ENCODE measurements at places on chromosomes 5 and 9.

DNA sequence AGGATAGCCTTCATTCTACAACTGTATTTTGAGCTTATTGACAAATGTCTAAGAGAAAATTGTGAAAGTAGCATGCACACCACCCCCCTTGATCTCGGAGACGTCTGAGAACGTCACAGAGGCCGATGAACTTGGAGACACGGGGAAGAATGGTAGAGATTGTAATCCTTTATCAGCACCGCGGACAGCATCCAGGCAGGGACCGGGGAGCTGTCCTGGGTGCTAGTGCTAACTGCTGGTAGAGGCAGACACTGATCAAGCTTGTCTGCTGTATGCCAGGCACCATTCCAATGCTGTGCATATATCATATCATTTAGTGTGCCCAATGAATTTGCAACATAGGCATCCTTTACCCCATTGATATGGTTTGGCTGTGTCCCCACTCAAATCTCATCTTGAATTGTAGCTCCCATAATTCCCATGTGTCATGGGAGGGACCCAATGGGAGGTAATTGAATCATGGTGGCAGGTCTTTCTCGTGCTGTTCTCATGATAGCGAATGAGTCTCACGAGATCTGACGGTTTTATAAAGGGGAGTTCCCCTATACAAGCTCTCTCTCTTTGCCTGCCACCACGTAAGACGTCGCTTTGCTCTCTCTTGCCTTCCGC, 98.8 kb downstream of the LHX2 start:
- peak; percentile 83 for ATAC-seq

DNA sequence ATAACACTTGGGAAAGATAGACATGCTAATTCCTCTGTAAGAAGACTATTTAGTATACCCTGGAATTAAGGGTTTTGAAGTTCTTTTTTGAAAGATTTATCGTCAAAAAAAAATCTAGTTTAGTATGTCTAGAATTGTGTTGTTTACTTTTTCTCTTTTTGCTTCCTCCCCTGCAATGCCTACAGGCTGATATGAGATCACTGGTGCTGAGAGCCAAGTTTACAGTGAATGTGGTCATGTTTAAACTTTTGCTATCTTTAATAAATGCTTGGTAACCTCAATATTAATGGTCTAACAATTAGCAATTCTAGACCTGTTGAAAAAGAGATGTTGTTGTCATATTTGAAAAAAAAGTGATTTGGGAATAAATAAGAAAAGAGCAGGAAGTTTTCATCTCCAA, 86.1 kb downstream of the CWC27 start:
- no peak for ATAC-seq

- ATAC-seq: no peak
Observed at GRCh38 chr5:68149189-68149588, 66.4 kb upstream of the PIK3R1 start.

DNA sequence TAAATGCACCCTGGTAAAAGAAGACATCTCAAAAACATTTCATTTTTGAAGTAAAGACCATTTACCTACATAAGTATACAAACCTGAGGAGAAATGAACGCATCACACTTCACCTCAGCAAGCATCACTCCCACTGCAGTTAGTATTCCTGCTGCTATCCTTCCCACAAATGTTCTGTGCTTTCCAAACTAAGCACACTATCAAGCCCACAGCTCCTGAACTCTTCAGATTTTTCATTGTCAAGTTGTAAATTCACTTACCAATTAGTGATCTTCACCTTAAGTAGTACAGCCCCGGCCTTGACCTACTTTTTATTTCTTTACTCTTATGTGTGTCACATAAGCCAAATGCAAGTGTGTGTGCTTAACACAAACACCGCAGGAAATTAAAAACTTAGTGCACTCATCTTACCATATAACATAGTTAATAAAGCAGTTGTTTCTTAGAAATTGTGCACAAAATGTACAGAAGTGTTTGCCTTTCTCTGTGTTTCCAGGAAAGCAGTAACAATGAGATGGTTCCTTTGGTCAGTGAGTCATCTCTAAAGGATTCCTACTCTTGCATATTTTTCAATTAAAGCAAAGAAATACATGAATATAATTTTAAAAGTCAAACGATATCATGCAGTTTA, 169.4 kb downstream of the APBA1 start:
- ATAC-seq: peak; percentile 84

GRCh38 chr9:109401169-109401989, 80.5 kb upstream of the EPB41L4B start:
- peak; percentile 92 for ATAC-seq

- no peak for ATAC-seq
Observed at GRCh38 chr5:57517250-57517649, 34.6 kb upstream of the ACTBL2 start.

- ATAC-seq: no peak
Observed at GRCh38 chr9:37127018-37127417, 6.6 kb downstream of the ZCCHC7 start.

DNA sequence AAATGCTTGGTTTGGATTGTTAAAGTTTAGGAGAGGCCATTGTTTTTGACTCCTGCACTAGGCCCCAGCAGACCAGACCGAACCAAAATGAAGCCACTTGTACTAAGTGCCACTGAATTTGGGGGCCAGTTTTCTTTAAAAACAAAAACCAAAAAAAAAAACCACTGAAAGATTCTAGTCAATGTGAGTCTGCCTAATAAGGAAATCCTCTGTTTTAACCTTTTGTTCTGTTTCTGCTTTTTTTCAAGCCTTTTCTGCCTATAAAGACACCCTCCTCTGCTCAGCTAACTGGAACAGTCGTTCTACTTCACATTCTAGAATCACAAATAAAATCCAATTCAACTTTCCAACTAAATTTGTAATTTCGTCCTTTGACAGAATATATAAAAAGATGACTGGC, 64.9 kb downstream of the SERINC5 start:
- ATAC-seq: no peak

DNA sequence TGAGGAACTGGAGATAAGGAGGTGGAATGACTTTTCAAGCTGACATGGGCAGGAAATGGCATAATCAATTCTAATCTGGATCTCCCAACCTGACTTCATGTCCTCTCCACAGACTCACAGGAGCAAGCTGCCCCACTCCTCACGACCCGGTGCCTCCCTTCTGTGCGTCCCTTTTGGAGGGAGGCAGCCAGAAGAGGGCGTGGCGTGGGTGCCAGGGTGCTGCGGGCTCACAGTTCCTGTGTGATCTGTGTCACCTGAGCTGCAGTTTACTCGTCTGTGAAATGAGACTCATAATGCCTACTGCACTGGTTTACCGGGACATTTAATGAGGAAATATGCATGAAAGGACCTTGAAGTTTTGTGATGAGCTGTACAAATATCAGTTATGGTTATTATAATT, 207.4 kb downstream of the DAB2IP start:
- no peak for ATAC-seq

- ATAC-seq: no peak
Observed at GRCh38 chr9:134687556-134687955, 46.0 kb downstream of the COL5A1 start.

GRCh38 chr5:136055612-136056309, 27.0 kb downstream of the TGFBI start:
- ATAC-seq: no peak

DNA sequence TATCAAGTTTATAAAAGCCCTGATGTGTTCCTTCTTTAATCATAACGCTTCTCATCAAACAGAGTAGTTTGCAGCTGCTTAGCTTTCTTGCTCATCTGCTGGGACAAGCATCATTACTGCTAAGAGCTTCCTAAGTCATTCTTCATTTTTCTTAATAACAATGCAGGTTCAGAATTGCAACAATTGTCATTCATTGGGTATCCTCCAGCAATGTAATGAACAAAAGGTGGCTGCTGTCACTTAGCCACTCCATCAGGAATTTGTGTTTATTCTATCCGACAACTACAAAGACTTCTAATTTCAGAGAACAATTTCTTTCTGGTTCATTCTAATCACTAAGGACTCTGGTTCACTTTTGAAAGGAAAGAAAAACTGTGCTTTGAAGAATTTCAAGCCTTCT, 836.7 kb upstream of the CDH10 start:
- no peak for ATAC-seq

GRCh38 chr9:109652971-109653370, 127.0 kb upstream of the PALM2AKAP2 start:
- ATAC-seq: peak; percentile 95

DNA sequence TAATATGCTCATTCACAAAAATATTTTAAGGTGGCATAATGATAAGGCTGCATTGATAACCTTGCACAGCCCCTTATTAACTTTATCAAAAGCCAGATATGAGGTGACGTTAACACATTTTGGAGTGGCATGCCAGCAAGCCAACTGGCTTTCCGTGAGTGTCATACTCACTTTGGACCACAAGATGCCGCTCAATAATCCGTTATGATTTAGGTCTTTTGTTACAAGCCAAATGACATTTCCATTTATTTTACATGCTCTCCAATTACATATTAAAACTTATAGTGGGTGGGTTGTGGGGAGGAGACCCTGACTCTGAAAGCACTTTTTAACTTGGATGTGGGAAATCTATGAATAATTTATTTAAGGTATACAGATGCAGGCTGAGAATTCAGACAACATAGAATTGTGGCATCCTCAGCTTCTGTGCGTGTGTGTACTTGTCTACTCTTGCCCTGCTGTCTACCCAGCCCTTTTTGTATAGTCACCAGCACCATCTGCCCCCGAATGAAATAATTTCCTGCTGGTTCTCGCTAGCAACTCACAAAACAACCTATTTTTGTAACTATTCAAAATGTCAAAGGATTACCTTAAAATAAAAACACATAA, 305.1 kb downstream of the PSAT1 start:
- peak; percentile 72 for ATAC-seq

- ATAC-seq: peak; percentile 84
Observed at GRCh38 chr9:4167079-4167671, 132.7 kb downstream of the GLIS3 start.

DNA sequence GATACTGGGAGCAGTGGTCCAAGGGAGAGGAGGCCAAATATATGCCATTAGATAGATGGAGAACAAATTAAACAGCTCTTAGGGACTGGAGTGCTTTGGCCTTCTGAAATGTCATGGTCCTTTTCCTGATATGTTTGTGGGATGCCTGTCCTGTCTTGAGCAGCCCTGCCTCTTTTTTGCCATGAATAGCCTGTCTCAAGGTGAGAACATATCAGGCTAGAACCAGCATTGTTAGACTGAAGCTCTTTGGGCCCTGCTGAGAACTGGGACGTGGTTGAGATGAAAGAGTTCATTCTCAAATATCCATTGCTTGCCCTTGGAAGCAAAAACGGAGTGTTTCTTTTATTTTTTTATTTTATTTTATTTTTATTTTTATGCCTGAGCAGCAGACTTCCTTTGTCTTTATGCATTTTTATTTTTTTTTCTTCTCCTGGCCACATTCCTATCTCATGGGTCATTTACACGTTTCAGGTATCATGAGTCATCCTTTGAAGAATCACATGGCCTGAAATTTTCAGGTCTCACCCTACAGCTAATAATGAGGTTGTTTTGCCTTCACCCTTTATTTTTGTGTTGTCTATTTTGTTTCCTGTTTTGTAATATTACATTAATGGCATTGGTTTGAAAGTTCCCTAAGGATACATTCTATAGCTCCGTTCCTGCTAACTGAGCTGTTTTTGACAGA, 371.4 kb downstream of the PSAT1 start:
- ATAC-seq: no peak

- peak; percentile 48 for ATAC-seq
Observed at GRCh38 chr9:114694146-114694545, 12.2 kb upstream of the TEX48 start.

DNA sequence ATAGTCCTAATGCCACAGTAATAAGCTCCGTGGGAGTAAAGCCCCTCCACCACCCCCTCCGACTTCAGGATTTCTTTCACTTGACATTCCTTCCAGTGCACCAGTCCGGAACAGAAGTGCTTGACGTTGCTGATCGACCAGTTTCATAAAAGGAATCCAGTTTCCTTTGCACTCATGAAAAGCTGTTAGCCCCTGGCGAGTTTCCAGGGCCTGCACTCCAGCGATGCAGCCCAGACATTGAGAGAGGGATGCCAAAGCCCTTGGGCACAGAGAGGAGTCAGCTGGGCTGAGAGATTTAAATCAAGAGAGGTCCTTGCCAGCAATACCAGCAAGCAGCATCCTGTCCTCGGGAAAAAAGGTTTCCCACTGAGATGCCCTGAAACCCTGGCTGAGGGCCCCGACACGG, 170.1 kb downstream of the GABBR2 start:
- peak; percentile 16 for ATAC-seq

- ATAC-seq: peak; percentile 97
Observed at GRCh38 chr9:27726244-27727081, 153.2 kb upstream of the C9orf72 start.

DNA sequence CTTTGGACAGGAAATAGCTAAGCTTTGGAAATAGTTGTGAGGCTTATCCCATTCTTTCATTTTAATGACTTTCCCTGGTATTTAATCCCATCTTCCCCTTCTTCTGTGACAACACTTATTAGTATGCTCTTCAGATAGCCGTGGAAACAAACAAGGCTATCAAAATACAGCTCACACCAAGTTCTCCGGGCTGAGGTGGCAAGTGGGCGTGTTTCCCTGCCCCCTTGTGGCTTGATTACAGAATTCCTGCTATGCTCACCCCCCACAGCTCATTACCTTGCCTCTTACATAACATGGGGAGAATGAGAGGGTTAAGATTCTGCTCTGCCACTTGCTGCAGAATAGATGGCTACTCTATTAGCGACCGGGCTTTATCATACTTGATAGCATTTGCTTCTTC, 437.1 kb upstream of the TLE4 start:
- ATAC-seq: no peak

GRCh38 chr5:125798307-125798706, 624.9 kb upstream of the GRAMD2B start:
- ATAC-seq: no peak

- no peak for ATAC-seq
Observed at GRCh38 chr5:107937651-107938355, 267.1 kb upstream of the EFNA5 start.

- no peak for ATAC-seq
Observed at GRCh38 chr5:150660108-150660831, 781 bp upstream of the MYOZ3 start.

DNA sequence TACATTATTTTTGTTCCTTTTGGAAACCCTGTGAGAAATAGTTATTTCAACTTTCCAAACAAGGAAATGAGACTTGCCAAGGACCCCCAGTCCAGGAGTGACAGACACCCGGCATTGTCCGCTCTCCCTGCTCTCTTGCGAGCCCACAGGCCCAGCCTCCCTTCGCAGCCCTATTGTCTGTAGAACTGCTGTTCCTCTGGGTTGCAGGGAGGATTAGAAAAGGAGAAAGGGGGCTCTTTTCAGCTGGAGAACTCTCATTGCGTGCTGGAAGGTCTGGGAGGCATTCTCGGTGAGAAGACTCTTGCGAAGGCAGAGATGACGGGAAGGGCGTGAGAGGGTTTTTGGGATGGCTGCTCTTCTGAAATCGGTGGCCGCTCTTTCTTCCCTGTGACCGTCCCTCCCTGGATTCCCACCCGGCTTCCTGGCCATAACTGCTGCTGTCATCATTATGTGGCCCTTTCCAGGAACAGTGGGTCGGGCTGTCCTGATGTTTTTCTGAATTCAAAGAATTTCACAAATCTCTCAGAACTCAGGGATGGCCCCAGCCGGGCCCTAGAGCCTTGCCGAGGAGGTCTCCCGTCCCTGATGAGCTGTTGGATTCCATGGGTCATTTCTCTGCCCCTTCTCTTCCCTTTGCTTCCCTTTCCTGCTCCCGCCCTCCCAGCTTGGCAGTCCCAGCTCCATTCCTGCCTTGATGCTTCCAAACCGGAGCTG, 29.8 kb downstream of the STC2 start:
- no peak for ATAC-seq
